ENCODE measurements at places on chromosomes 11 and 22.

DNA sequence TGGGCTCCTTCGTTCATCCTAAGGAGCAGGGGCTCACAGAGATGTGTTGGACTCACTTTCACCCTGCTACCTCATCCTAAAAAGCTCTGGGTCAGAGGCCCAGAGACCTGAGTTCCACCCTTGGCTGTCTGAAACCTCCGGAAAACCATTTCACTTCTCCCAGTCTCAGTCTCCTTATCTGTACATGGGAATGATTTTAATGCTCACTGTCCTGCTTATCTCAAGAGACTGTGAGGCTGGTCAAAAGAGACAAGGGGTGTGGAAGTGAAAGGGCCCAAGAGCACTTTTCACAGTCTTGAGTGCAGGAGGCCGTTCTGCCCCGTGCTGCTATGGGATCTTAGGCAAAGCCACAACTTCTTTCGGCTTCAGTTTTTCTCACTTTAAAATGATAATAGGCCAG is 13.2 kb upstream of the NPAS4 start:
- no peak for DNase-seq

DNA sequence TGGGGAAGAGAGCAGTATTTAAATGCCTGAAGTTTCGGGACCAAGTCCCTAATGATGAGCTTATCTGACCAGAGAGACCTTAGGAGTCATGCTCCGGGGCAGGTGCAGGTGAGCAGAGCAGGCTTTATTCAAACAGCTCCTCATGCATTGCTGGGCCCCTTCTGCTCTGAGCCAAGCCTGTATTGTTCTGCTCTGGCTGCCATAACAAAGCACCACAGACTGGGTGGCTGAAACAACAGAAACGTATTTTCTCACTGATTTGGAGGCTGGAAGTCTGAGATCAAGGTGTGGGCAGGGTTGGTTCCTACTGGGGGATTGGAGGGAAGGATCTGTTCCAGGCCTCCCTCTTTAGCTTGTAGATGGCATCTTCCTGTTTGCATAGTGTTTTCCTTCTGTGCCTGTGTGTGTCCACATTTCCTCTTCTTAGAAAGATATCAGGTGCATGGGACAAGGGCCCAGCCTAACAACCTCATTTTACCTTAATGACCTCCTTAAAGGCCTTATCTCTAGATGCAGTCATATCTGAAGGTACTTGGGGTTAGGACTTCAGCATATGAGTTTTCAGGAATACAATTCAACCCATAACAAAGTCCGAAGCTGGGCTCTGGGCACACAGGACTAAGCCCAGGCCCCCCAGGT is 97.1 kb upstream of the PARVA start:
- no peak for DNase-seq

DNA sequence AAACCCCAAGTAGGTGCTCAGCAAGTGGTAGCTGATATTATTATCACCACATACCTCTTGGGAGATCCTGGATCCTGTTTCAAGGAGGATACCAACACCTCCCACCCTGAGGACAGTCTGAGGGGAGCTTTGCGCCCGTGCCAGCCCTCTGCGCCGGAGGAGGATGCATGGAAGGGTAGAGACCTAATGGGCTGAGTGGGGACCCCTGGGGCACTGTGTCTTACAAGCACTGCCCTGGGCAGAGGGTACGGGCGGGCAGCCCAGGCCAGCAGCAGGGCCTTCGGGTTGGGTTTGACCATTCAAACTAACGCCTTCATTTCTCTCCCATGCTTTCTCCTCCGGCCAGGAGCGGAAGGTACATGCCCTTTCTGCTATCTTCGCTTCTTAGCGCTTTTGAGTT is 26.3 kb downstream of the MYBPC3 start:
- no peak for DNase-seq

DNA sequence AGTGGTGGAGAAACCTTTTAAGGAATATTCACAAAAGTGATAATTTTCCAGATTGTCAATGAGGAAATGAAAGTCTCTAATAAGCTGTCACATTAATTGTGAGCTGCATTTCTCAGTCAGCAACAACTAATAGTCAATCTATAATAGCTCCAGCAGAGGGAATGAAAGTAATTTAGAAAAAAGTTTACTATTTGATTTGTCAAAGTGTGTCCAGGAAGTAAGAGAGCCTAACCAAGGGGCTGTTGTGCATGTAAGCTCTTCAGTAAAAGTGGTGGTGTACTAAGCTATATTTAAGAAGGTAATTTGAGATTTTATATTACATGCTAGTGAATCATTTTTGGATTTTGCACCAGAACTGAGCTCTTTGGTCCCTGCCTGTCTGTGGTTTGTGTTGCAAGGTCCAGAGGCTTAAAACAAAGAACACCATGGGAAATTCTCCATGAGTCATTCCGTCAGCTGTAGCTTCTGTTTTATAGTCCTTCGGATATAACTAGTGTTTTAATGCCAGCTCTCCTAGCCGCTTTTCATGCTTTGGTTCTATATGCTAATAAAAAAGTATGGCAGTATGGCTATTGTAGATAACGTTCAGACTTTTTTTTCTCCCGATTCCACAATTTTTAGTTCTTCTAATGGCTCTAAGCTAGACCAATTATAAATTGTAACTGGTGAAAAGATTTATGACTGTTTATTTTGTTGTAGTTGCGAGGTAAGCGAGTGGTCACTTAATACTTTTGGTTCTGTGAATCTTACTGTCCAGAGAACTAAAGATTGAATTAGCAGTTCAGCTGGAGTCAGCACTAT is 64.6 kb downstream of the ARHGEF12 start:
- no peak for DNase-seq

- no peak for DNase-seq
Observed at GRCh38 chr22:36713436-36713835, 9.9 kb upstream of the CACNG2 start.

GRCh38 chr11:64121663-64122410 is 44.1 kb downstream of the MACROD1 start:
- no peak for DNase-seq

- no peak for DNase-seq
Observed at GRCh38 chr22:43681731-43682360, 130.3 kb downstream of the EFCAB6 start.

DNA sequence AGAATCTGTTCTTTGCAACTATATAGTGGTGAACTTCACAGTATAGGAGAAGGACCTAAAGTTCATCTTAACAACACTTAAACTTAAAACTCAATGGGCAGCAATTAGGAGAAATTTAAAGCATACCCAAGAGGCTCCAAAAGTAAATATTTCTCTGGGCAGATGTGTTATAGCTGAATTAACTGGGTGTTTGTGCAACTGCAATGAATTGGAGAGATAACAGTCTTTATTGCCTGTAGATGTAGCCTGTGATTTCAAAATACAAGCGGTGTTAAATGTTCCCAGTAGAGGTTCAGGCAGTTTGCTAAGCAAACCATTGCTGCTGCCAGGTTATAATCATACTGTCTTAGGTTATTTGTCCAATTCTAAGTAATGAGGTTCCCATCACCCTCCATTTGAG is 294.1 kb upstream of the MTNR1B start:
- no peak for DNase-seq

GRCh38 chr11:130721023-130721681 is 195.1 kb downstream of the SNX19 start:
- no peak for DNase-seq

- no peak for DNase-seq
Observed at GRCh38 chr11:95925011-95925410, 1.1 kb upstream of the MTMR2 start.

GRCh38 chr11:94376841-94377240 is 24.4 kb downstream of the GPR83 start:
- no peak for DNase-seq

- DNase-seq: peak; percentile 56
Observed at GRCh38 chr11:61918938-61919704, 1.8 kb upstream of the RAB3IL1 start.

DNA sequence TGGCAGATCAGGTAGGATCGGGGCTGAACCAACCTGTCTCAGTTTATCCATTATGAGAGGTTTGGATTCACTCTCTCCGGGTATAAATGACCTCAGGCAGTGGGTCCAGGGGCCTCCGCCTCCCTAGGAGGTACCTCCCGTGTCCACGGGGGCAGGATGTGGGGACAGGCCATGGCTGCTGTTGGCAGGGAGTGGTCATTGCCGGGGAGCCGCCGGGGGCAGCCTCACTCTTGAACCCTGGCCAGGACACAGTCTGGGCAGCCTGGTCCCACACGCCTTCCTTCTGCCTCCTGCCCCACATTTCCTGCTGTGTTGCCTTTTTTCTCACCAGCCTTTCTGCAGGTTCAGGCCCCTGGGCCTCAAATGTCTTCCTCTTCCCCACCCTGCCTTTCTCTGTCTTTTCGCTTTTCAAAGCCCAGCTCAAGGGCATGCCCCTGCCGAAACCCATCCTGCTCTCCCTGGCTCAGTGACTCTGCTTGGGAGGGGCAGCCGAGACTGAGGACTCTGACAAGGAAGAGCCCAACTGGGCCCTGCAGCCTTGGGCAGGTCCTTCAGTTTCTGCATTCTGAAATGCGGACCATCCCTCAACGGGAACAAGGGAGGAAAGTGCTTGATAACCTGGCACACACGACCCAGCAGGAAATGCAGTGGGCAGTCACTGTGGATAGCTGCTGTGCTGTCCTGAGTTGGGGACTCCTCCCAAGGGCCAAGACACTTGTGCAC is 31.1 kb downstream of the ZC3H7B start:
- no peak for DNase-seq

GRCh38 chr11:123143921-123144320 is 51.1 kb downstream of the CLMP start:
- DNase-seq: no peak

GRCh38 chr22:39183991-39184585 is 31.6 kb upstream of the CBX7 start:
- no peak for DNase-seq

GRCh38 chr22:33070600-33070999 is 12.4 kb upstream of the SYN3 start:
- no peak for DNase-seq

GRCh38 chr11:111378861-111379601 is at the start of gene POU2AF1:
POU2AF1 (minus strand) TSS chr11:111379275; CDS start chr11:111379177, 98 bp downstream.
- DNase-seq: no peak

Data from type B pancreatic cell (in vitro differentiated cells).